ENCODE measurements at places on chromosomes 3 and 15.

- DNase-seq, result no peak
Observed at GRCh38 chr3:9795207-9795606, 2.3 kb downstream of the ARPC4 start.

DNA sequence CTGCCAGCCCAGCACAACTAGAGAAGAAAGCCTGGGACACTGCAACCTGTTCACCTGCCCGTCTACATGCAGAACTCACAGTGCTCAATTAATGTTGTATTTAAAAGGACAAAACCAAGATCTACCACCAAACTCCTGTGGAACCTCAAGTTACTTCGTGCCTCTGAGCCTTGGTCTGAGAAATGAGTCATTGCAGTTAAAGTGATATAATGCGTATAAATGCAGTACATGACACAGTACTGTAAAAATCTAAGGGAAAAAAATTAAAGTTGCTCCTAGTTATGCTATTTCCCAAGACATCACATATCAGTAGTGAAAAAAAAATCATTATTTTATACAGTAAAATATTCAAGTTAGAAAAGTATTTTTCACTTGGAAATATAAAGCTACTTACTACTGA, 138.9 kb downstream of the ZIC4 start:
- no peak for DNase-seq

GRCh38 chr3:100316641-100317069, 17.9 kb upstream of the NIT2 start:
- no peak for DNase-seq

DNA sequence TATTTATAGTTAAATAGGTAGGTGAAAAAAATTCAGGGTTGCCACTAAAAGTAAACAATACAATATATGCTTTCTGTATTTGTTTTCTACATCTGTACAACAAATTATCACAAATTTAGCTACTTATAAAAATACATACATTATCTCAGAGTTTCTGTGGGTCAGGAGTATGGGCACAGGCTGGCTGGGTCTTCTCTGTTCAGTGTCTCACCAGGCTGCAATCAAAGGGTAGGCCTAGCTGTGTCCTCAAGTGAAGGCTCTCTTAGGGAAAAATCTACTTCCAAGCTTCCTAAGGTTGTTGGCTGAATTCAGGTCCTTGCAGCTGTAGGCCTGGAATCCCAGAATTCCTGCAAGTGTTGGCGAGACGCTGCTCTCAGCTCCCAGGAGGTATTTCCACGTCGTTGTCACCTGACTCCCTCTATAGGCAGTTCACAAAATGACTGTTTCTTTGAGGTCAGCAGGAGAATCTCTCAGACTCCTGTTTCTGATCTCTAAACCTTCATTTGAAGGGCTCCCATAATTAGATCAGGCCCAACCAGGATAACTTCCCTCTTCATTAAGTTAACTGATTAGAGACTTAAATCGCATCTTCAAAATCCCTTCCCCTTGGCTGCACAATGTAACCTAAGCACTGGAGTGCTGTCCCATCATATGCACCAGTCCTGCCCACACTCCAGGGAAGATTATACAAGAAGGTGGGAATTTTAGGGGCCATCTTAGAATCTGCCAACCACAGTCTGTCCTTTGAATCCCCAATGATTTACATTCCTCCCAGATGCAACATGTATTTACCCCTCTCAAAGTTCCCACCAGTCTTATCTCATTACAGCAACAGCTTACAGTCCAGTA, 296.6 kb downstream of the SUCLG2 start:
- DNase-seq, result no peak

DNA sequence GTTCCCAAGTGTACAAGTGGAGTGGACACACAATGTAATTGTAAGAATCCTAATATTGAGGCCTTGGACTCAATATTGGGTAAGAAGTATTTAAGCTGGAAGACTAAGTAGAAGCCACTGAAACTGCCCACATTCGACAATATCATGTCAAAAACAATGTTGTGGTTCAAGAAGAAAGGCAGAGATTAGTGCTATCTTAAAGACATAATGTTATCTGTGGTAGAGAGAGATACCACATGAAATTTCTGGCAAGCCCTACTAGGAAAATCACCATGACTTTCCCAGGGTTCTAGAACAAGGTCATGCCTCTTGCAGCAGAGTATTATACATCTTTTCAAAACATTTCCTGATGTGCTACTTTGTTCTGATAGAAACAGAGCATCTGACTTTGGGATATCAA, 192.6 kb downstream of the RAP2B start:
- no peak for DNase-seq
